T-helper 9 cell (primary cell): ENCODE measurements at places on chromosomes 12 and 14.

- no peak for DNase-seq
Measured at GRCh38 chr12:98417266-98417665, 98.1 kb upstream of the TMPO start.

DNA sequence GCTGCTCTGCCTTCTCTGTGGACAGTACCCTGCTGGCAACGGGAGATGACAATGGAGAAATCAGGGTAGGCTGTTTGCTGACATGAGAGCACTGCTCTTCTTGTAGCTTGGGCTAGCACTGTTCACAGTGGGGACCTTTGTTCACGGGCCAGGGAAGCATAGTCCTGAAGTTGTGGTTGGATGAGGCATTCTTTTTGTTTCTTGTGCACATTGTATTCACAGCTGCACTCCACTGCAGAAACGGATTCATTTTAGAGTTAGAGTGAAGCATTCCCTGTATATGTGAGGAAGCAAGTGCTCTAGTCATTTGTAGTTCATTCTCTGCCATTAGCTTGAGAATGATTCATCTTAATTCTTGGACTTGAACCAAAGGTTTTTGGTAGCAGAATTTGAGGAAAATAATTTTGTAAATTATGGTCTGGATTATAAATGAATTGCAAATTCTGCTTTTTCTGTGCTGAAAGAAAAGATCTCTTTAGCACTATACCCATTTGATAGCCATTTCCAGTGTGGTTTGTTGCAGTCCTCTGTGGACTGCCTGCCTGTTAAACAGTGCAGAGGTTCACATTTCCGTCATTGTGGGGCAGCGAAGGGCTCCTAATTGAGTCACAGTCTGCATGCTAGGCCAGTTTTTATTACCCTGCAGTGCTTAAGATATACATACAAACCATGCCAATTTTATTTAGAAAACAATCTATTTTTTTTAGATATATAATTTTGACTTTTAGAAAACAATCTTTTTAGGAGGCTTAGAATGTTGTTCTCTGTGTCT, 80.6 kb downstream of the APAF1 start:
- no peak for DNase-seq

DNA sequence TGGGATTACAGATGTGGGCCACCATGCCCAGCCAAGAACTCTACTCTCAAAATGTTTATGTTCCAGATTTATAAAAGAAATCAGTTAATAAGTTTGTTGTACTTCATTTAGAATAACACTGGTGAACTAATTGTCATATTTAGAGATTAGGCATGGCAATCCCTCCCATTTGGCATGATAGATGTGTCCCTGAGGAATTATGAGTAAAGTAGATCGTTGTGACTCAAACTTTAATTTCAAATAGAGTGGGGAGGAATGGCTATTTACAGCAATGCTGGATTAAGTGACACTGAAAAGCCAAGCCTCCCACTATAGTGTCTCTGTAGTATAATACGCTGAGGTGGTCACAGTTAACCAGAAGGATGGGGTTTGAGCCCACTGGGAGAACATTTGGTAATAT, 39.3 kb upstream of the RTRAF start:
- no peak for DNase-seq

DNA sequence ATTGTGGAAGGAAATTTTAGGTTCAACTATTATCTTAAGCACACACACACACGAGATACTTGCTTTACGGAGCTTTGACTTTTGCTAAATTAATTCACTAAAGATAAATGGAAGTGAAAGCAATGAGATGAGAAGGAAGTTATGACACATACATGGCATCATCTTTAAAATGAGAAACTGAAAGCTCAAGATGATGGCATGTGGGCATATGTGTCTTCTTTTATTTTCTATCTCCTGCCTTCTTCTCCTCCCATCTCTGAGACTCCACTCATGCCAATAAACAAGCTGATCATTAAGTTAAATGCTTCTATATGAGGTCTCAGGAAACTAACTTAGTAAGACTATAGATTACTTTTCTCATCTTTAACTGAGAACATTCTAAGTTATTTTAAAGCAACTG, 216.7 kb downstream of the MED13L start:
- DNase-seq: no peak

GRCh38 chr12:94458877-94459727, 565 bp downstream of the CEP83 start:
- DNase-seq: no peak

DNA sequence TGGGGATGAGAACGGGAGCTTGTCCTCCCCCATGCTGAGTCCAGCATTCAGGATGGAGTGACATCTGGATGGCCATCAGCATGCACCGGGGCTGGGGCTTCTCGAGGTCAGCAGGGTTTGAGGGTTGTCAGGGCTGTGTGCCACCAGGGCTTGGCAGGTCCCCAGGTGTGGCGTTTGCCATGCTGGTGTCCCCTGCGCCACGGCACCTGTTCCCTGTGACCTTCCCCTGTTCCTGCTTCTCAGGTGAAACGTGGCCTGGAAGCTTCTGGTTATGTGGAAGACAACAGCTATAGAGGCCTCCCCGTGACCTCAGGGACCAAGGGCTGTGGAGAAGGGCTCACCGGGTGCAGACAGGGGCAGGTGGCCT, 152.4 kb downstream of the KIF26A start:
- no peak for DNase-seq

DNA sequence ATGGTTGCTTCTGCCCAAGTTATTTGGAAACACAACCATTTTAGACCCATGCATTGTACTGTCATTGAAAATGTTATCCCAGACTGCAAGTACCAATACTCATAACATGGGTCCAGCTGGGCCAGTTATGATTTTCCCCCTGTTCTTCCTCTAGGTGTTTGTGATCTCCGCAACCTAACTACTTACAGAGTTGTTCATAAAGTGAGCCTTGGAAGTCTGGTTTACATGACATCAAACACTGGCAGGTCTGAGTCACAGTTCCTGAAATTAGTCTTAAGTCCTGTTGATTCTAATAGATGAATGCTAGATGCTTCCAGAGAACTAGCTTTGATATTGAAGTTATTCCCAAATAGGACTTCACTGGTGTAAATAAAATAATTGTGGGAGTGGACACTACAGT, 487.0 kb downstream of the MED13L start:
- no peak for DNase-seq

GRCh38 chr14:61749867-61750266, 12.4 kb upstream of the SNAPC1 start:
- DNase-seq: no peak
